NCI-H510A treated with DMSO at 0.1 percent for 48 hours (cell line): ENCODE measurements at places on chromosomes 3 and 15.
A peak's percentile ranks its signal among the peaks of the same experiment; 100 is the strongest.

- DNase-seq: no peak
Observed at GRCh38 chr15:41105348-41106334, 10.4 kb downstream of the INO80 start.

- no peak for DNase-seq
Observed at GRCh38 chr3:32857921-32858320, 40.1 kb downstream of the TRIM71 start.

- no peak for DNase-seq
Observed at GRCh38 chr3:191529992-191530391, 69.0 kb downstream of the PYDC2 start.

GRCh38 chr15:64912379-64913325 is 950 bp downstream of the ANKDD1A start:
- DNase-seq: no peak

DNA sequence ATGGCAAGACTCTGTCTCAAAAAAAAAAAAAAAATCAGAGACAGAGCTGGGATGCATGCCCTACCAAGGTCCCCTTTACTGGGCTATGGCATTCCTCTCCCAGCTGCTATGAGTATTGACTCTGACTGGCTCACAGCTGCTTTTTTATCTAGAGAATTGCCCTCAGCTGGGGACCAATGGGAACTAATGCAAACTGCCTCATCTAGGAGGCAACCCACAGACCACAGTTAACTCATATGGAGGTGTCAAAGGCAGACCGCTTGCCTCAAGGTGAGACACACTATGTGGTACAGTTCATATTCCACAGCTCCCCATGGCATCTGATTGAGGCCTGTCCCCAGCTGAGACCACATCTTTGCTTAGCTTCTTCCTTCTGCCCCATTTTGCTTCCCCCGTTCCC is 183.5 kb upstream of the EOMES start:
- no peak for DNase-seq

- no peak for DNase-seq
Observed at GRCh38 chr15:32715276-32715675, 2.5 kb upstream of the GREM1 start.

DNA sequence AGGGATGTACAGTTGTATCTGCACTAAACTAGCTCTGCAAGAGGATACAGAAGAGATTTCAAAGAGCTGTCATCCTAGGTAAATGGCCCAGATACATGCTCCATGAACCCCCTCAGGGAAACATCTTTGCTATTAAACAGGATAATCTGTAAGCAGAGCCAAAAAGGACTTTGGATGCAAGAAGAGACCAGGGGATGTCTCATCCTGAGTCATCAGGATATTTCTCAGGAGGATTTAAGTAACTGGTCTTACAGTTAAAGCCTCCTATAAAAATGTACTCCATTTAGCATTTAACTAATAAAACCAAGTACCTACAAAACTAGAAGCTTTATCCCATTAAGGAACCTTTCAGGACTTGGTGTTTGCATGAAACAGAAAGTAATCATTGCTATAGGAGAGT is 48.2 kb upstream of the PHLDB2 start:
- no peak for DNase-seq

DNA sequence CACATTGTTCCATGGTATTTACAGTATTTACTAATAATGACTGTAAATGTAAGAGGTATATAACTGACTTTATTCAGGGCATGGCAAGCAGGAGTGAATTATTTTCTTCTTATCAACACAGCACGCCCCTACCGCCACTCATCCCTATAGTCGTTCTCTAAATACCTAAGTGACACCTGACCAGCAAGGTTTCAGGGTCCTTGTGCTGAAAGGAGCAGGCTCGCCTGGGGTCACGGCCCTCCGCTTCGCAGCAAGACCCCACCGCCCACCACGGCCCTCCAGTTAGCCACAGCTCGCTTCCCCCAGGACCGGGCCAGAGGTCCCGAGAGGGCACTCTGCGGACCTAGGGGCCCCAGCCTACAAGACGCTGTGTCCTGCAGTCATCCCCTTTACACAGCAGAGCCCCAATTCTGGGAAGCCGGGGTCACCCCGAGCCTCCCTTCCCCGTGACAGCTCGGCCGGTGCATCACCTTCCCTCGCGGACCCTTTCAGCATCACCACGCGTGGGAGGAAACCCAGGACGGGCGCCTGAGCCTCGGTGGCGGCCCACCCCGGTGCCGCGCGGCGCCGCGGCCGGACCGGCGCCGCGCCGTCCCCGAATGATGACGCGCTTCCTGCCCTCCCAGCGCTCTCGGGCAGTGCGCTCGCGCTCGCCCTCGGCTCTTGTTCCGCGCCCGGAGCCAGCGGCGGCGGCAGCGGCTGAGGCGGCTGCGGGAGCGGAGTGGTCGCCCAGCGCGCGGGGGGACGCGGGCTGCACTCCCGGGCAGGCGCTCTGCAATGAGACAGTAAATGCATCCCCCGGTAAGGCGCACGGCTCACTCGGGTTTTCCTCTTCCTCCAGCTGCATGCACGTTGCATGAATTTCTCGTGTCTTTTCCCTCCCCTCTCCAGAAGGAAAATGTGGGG is 225.1 kb upstream of the C2CD4B start:
- peak; percentile 32 for DNase-seq

DNA sequence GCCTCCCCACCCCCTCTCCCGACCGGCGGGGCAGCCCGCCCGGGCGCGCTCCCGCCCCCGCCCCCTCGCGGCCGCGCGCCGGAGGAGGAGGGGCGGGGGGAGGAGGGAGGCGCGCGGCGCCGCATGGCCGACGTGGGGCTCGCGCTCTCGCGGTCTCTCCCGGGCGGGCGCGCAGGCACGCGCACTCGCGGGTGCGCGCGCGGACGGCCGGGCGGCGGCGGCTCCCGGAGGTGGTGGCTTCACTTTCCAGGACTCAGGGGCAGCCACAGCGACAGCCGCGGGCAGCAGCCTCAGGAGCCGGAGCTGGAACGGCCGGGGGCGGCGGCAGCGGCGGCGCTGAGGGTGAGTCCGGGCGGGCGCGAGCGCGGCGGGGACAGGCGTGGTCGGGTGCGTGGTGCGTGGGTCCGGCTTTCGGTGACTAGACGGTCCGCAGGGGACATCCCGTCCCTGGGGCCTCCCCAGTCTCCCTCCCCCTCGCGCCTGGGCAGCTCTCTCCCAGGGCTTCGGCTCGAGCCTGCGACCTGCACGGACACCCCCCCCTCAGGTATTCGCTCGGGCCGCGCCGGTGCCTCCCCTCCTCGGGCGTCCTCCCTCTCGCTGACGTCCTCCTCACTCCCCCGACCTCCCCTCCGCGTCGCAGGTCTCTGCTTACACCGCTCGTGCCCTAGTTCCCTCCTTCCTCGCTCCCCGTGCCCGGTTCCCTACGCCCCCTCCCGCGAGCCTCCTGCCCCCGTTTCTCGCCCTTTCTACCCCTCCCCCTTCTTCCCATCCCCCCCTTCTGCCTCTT is at the start of gene UBE2E2:
TSS of gene UBE2E2 (plus strand) at position 407 of the 787 bp plus-strand sequence.
- DNase-seq: peak; percentile 15

- no peak for DNase-seq
Observed at GRCh38 chr3:128794067-128794768, 68.2 kb downstream of the RAB7A start.

DNA sequence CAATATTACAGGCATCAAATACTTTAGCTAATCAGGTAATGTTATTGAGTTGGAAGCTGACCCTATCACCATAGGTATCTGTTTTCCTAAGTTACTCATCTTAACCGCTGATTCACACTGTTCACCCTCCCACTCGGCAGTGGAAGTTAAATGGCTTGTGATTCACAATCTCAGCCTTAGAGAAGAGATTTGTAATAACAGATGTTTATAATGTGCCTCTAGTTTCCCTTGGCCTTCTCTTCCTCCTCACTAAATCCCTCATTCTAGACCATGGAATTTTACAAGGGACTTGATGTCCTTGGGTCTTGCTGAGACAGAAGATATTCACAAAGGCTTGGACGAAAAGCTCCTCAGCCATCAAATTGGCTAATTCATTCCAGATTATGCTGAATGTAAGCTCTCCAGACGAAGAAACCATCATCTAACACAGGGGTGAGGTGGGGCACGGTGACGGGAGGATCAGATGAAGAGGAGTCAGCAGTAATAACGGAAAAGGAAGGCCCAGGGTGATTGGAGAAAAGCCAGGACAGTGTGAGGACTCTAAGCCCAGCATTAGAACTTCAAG is 931.7 kb downstream of the MCTP2 start:
- DNase-seq: no peak
